Activated T-helper 9 cell treated with anti-CD3 and anti-CD28 coated beads, Interleukin-2, amount 50 U/mL, for 16 hours (primary cell): ENCODE measurements at places on chromosomes 11 and 22.

DNA sequence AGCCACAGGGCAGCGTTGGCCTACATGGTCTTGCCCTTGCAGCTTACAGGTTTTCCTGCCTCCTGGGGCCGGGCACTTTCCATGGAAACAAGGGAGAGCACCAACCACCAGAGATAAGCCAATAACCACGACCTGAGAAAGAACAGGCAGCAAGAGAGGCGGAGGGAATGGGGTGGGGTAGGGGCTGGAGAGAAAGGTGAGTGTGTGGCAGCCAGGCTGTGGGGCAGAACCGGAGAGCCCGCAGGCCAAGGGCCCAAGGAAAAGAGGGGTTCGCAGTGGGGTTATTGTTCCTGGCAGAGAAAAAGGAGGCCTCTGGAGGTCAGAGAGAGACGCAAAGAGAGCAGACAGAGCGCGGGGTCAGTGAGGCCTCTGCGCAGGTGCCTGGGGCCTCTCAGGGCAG, 33.2 kb downstream of the LRRC74B start:
- DNase-seq: no peak

DNA sequence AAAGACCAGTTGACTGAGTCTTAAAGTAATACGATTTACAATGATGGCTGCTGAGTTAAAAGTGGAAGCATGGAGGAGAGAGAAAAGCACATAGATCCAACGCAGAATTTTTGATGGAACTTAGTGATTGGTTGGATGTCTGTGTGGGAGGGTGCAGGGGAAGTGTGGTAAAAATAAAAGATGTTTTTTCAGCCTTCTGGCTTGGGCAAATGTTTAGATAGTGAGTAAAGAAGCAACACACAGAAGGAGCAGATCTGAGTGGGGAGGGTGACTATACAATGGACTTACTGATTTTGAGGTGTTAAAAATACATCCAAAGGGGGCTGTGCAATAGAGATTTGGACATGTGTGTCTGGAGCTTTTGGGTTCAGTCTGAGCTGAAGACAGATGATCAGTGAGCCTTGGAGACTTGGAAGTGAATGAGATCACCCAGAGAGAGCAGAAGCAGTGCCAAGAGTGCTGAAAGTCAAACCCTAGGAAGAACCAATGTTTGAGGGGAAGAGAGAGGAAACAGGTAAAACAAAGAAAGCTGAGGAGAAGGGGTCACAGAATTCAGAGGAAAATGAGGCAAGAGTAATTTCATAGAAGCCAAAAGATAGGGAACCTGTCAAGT, 8.6 kb downstream of the GRIA4 start:
- no peak for DNase-seq

DNA sequence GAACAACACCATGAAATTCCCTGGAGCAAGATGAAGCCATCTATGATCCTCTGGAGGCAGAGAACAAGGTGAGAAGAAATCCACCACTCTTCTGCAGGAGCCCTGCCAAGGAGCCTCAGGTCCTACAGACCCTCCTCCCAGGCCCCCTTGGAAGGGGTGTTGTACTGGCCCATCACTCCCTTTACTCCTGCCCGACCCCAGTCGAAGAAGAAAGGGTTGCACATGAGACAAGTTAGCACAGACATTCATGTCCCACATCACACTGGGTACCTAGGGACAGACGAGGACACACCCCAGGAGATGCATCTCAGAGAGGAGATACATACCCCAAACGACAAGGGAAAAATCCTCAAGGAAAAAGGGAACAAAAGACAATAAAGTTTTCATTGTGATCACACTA, 82.8 kb upstream of the NARS2 start:
- DNase-seq: no peak

- no peak for DNase-seq
These were observed 15.7 kb upstream of the C11orf58 start for GRCh38 chr11:16722581-16723344.

DNA sequence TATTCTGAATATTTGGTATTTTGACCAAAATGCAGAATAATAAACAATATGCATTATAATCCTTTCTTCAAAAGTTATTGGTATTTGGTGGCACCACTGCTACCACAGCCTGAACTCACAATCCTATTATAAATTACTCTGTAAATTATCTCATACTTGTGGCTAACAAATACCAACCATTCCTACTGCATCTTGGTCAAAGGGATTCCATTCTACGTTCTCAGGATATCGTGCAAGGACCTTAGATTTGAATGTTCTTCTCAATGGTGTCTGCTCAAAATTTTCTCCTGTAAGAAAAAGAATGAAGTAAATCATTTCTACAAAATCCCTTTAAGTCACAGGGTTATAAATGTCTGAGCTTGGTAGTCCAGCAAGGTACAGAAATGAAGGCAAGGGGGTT, 58.7 kb downstream of the DENND5A start:
- DNase-seq: no peak

DNA sequence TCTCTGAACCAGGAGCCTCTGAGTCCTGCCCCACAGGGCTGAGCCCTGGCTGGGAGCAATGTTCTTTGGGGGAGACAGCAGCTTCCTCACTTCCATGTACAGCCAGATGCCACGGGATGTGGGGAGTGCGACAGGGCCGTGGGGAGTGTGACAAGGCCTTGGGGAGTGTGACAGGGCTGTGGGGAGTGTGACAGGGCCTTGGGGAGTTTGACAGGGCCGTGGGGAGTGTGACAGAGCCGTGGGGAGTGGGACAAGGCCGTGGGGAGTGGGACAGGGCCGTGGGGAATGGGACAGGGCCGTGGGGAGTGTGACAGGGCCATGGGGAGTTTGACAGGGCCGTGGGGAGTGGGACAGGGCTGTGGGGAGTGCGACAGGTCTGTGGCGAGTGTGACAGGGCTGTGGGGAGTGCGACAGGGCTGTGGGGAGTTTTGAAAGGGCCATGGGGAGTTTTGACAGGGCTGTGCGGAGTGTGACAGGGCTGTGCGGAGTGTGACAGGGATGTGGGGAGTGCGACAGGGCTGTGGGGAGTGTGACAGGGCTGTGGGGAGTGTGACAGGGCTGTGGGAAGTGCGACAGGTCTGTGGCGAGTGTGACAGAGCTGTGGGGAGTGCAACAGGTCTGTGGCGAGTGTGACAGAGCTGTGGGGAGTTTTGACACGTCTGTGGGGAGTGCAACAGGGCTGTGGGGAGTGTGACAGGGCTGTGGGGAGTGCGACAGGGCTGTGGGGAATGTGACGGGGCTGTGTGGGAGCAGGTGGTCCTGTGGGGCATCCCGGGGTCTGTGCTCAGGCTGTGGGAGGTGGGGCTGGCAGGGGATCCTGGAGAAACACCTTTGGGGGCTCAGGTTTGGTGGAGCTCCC, 6.6 kb upstream of the KRTAP5-6 start:
- no peak for DNase-seq

DNA sequence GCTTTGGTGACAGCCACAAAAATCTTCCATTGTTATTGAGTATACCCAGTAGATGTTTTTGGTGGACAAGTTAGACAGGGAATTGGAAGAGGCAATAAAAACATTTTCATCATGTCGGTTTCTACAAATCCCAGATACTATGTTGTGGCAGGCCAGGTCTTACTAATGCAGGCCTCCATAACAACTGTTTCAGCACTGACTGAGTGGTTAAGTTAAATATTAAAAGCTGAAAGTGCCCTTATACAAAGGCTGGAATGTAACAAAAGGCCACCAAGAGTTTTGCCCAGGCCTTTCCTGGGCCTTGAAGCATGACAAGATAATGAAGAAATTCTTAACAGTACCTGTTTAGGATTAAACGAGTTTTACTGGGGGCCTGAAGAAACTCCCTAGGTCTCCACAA, 29.3 kb downstream of the DMC1 start:
- DNase-seq: no peak

DNA sequence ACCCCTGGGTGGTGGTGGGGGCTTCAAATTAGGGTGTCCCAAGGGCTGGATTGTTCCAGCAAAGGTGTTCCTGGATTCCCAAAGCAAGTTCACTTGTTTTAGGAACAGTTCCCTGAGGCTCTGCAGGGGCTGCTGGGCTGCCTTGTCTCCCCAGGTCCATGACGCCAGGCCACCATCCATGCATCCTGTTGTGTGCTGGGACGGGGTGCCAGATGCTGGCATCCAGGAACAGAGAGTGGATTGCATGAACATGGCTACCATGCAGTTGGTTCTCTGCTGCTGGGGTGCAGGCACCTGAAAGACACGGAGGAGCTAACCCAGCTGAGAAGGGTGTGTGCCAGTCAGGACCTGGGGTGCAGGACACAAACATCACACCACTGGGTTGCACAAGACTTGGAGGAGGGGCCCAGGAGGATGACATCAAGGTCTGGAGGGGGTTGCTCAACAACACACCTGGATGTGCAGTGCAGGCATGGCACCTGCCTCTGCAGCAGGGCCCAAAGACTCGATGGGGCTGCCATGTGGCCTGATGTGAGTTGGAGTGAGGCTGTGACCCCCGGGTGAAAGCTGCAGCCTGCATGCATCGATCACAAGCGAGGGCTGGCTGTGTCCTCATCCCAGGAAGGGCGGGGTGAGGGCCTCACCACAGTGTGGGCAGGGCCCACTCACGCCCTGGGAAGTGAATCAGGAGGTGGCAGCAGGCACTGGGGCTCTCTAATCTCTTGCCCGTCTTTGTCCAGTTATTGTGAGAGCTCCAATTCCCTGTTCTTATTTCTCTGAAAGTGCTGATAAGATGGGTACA, 74.0 kb upstream of the CLDN5 start:
- no peak for DNase-seq

- no peak for DNase-seq
These were observed 8.5 kb downstream of the EIF3D start for GRCh38 chr22:36520423-36520822.

DNA sequence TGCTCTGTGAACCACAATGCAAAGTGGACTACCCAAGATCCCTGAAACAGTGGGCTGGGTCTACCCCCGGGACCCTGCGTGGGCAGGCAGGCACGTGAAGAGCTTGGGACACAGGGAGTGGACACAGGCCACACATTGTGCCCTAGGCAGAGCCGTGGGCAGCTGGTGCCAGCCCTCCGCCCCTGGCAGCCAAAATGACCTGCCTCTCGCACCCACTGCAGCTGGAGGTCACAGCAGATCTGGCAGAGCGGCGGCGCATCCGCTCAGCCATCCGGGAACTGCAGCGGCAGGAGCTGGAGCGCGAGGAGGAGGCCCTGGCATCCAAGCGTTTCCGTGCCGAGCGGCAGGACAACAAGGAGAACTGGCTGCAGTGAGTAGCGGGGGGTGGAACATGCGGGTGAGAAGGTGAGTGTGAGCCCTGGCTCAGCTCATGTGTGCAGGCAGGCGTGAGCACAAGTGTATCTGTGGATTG, 6.7 kb downstream of the SMTN start:
- DNase-seq: no peak

DNA sequence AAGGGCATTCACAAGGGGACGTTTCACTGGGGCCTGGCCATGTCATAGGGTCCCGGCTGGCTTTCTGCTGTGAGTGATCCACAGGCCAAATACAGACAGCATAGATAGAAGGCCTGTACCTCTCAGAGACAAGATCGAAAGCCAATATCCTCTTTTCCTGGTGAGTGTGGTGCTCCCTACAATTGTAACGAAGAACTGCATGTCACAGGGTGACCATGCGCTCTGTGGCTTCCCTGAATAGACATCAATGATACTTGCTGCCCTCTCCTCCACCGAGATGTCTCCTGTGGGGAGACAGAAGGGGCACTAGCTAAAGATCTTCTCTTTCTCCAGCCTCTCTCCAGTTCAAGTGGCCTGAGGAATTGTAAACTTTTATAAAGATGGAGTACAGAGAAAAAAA, 226.1 kb upstream of the POU2AF2 start:
- DNase-seq: no peak

- DNase-seq: no peak
These were observed 177.9 kb upstream of the CADM1 start for GRCh38 chr11:115682101-115682500.

GRCh38 chr22:17570851-17571631, 7.7 kb downstream of the SLC25A18 start:
- no peak for DNase-seq

- no peak for DNase-seq
These were observed 27.4 kb upstream of the RDX start for GRCh38 chr11:110323786-110324185.

- DNase-seq: no peak
These were observed 90.1 kb downstream of the NECTIN1 start for GRCh38 chr11:119638851-119639250.

GRCh38 chr11:75524665-75525432, 892 bp downstream of the GDPD5 start:
- peak; percentile 27 for DNase-seq

DNA sequence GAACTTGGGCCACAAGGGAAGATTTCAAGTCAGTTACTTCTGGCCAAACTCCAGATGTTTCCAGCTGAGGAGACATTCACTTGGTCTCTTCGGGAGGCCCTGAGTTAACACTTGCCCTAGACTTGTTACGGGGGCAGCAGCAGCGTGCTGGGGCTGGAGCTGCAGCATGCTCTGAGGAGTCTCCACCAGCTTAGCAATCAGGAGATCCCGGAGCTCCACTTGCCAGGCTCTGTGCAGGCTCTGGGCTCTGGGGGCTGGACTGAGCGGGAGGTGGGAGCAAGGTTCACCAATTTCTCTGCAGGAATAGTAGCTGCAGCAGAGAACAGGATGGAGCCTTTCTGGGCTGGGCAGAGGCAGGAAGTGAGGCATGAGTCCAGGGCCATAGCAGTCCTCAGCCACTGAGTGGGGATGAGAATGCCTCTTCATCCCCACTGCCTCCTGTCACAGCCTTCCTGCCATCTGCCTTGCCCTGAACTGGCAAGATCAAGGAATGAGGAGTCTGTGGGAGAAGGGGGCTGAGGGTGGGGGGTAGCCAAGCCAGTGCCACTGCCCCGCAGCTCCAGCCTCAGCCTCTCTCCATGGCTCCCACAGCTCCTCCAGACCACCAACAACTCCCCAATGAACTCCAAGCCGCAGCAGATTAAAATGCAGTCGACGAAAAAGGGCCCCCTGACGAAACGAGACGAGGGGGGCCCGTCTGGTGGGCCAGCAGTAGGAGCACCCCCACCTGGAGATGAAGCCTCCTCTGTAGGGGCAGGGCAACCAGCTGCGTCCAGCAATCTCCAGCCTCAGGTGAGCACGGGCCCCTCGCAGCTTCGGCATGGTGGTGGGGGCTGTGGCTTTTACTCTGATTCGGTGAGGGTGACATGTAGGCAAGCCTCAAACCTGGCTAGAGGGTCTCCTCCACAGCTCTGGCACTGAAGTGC, 23.4 kb downstream of the GTPBP1 start:
- DNase-seq: no peak

GRCh38 chr22:33461698-33462434, 403.7 kb upstream of the SYN3 start:
- no peak for DNase-seq

GRCh38 chr11:73225001-73225686, 7.1 kb downstream of the P2RY2 start:
- no peak for DNase-seq
